ENCODE measurements at places on chromosomes 5 and 9. TPM values are rescaled to one million over a fixed set of nuclear protein-coding genes. Genes with fewer than 3 reads are reported as not detected.

DNA sequence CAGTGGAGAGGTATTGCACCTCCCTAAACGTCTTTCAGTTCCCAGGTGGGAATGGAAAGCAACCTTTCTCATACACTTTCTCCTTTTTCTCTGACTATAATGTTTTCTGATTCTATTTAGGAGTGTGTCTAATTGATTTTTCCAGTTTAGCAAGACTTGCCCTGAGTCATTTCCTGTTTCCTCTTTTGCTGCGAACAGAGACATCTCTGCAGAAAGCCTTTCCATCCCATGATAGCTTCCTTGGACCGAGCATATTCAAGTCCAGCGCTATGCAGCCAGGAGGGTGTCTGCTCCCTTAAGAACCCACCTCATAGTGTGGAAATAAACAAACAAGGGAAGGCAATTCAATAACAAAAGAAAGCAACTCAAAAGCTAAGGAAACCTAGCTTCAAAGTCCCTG lies 60.0 kb upstream of the CDH6 start:
- no peaks in the 10 kb centered on the region for H3K27me3 ChIP-seq
- no peak overlapping the region for H3K27ac ChIP-seq
- no peak overlapping the region for H3K4me3 ChIP-seq
- peaks cover 16% of the 10 kb centered on the region for H3K4me1 ChIP-seq
- H3K36me3 ChIP-seq, result no peaks in the 10 kb centered on the region

- DNase-seq, result peak; percentile 88
- no peaks in the 10 kb centered on the region for H3K27me3 ChIP-seq
- 0 out of 2 replicates have a peak, but pooled peaks cover 4% of the 10 kb centered on the region for H3K4me1 ChIP-seq
- no peak overlapping the region for H3K27ac ChIP-seq
- H3K4me3 ChIP-seq, result no peak overlapping the region
- no peaks in the 10 kb centered on the region for H3K36me3 ChIP-seq
These were observed 58.1 kb downstream of the RFX3 start for GRCh38 chr9:3467593-3468219.

GRCh38 chr9:17003576-17004240 lies 131.1 kb upstream of the CNTLN start:
- peak overlapping the region; percentile 66 for H3K4me3 ChIP-seq
- H3K27me3 ChIP-seq, result no peaks in the 10 kb centered on the region
- peaks cover 26% of the 10 kb centered on the region for H3K4me1 ChIP-seq
- peak; percentile 92 for DNase-seq
- peak overlapping the region; percentile 77 for H3K27ac ChIP-seq

GRCh38 chr5:142507531-142508372 lies 178.1 kb downstream of the FGF1 start:
- no peaks in the 10 kb centered on the region for H3K27me3 ChIP-seq
- no peak overlapping the region for H3K4me3 ChIP-seq
- H3K27ac ChIP-seq, result no peak overlapping the region
- peaks cover 18% of the 10 kb centered on the region for H3K4me1 ChIP-seq

DNA sequence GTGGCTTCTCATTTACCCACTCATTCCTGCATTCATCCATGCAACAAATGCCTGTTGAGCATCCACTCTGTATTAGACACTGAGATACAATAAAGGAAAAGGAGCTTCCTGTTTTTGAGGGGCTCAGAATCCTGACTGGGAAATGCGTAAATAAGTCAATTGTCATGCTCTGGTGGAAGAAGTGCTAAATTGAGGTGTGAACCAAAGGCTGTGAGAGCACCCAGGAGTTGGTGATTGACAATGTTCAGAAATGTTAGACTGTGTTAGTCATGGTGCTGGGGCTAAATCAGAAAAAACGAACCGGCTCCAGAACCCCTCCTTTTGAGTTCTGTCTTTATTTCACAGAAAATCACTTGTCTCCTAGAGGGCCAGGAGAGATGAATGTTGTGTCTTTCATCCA lies 558.6 kb upstream of the SGCD start:
- no peak overlapping the region for H3K27ac ChIP-seq
- no peaks in the 10 kb centered on the region for H3K27me3 ChIP-seq
- H3K4me3 ChIP-seq, result no peak overlapping the region
- no peak for DNase-seq
- no peaks in the 10 kb centered on the region for H3K4me1 ChIP-seq

GRCh38 chr9:70392850-70393249 lies 21.6 kb downstream of the KLF9 start:
- no peak for DNase-seq
- H3K27ac ChIP-seq, result no peak overlapping the region
- no peaks in the 10 kb centered on the region for H3K27me3 ChIP-seq
- no peaks in the 10 kb centered on the region for H3K36me3 ChIP-seq

DNA sequence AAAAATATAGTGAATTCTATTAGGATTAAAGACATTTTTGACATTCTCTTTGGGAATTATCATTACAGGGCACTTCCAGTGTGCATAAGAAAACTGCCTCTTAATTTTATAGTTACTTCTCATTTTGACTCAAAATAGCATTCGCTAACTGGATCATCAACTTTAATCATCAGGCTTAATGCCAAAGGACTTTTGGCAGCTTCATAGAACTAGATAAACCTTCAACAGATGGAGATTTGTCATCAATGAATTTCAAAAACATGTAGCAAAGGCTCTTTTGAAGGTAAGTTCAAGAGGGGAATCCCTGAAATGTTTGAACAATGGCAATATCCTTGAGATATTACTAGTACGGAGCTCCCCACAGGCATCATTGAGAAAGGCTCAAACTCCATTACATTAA lies 447.2 kb downstream of the PDE4D start:
- DNase-seq, result no peak
- no peak overlapping the region for H3K4me3 ChIP-seq
- H3K36me3 ChIP-seq, result no peaks in the 10 kb centered on the region
- no peak overlapping the region for H3K27ac ChIP-seq
- no peaks in the 10 kb centered on the region for H3K4me1 ChIP-seq

DNA sequence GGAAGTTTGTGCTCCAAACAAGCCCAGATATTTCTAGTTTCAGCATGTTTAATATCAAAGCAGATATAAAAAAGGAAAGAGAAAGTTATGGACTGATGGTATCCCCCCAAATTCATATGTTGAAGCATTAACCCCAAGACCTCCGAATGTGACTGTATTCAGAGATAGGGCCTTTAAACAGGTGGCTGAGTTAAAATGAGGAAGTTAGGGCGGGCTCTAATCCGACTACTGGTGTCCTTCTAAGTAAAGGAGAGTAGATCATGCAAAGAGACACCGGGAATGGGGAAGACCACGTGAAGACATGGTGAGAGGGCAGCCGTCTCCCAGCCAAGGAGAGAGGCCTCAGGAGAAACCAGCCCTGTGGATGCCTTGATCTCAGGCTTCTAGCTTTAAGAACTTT lies 324.1 kb upstream of the KIF2A start:
- H3K27ac ChIP-seq, result no peak overlapping the region
- DNase-seq, result no peak
- H3K4me1 ChIP-seq, result no peaks in the 10 kb centered on the region
- H3K4me3 ChIP-seq, result no peak overlapping the region
- no peaks in the 10 kb centered on the region for H3K36me3 ChIP-seq

DNA sequence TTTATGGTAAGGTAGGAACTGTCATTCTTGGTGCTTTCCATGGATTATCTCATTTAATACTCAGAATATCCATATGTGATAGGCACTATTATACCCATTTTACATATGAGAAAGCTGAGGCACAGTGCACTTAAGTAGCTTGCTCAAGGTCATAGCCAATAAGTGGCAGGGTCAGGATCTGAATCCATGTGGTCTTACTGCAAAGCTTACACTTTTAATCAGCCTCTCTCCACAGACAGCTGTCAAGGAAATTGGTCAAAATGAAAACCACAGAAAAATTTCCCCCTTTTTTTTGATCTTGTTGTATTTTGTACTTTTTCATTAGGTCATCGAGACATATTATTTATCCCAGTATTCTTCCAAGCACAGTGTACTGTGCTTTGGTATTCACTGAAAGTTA lies 78.5 kb downstream of the ERCC6L2 start:
- DNase-seq, result no peak
- no peak overlapping the region for H3K27ac ChIP-seq
- no peak overlapping the region for H3K4me3 ChIP-seq
- H3K27me3 ChIP-seq, result no peaks in the 10 kb centered on the region
- no peaks in the 10 kb centered on the region for H3K4me1 ChIP-seq

DNA sequence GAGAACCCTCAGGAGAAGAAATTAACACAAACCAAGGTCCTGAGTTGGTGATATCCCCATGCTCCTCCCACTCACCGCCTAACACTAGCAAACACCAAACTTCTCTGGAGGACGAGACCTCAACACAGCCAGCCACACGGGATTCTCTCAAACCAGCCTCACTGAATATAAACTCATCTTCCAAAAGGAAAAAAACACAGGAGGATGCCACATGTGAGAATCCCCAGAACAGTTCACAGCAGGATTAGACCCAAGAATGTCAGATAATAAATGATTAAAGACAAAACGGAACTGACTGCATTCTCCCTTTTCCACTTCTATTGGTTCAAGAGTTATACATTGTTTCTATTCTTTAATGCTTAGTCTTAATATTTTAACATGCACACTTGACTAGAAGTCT lies 89.2 kb downstream of the LPAR1 start:
- H3K4me1 ChIP-seq, result peaks cover 35% of the 10 kb centered on the region
- peak overlapping the region; percentile 66 for H3K27ac ChIP-seq
- no peak for DNase-seq
- H3K27me3 ChIP-seq, result no peaks in the 10 kb centered on the region

- H3K36me3 ChIP-seq, result no peaks in the 10 kb centered on the region
- H3K4me3 ChIP-seq, result no peak overlapping the region
- no peak for DNase-seq
- H3K4me1 ChIP-seq, result no peaks in the 10 kb centered on the region
- no peak overlapping the region for H3K27ac ChIP-seq
These were observed 88.9 kb downstream of the CYFIP2 start for GRCh38 chr5:157354800-157355199.

DNA sequence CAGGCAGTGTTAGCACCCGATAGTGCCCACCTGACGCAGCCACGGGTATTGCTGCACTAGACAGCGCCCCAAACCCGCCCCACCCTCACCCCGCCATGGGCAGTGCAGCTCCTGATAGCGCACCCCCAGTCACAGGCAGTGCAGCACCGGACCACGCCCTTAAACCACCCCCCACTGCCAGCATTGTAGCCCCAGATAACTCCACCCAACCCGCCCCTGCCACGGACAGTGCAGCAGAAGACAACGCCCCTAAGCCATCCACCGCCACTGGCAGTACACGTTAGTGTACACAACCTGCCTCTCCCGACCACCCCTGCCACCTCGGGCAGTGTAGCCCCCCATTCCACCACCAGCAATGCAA lies 825 bp upstream of the PCAT7 start:
- peaks cover 4% of the 10 kb centered on the region for H3K27me3 ChIP-seq
- H3K4me3 ChIP-seq, result no peak overlapping the region
- no peaks in the 10 kb centered on the region for H3K36me3 ChIP-seq

GRCh38 chr5:168879331-168879730 lies 300.2 kb upstream of the PANK3 start:
- H3K4me1 ChIP-seq, result 0 out of 2 replicates have a peak, but pooled peaks cover 7% of the 10 kb centered on the region
- no peaks in the 10 kb centered on the region for H3K36me3 ChIP-seq
- no peak for DNase-seq
- no peak overlapping the region for H3K27ac ChIP-seq
- H3K27me3 ChIP-seq, result no peaks in the 10 kb centered on the region

- no peaks in the 10 kb centered on the region for H3K4me1 ChIP-seq
- no peak overlapping the region for H3K4me3 ChIP-seq
- peaks cover 6% of the 10 kb centered on the region for H3K27me3 ChIP-seq
- no peaks in the 10 kb centered on the region for H3K36me3 ChIP-seq
- H3K27ac ChIP-seq, result no peak overlapping the region
- DNase-seq, result no peak
These were observed 516.5 kb downstream of the DNAH5 start for GRCh38 chr5:13427827-13428557.

DNA sequence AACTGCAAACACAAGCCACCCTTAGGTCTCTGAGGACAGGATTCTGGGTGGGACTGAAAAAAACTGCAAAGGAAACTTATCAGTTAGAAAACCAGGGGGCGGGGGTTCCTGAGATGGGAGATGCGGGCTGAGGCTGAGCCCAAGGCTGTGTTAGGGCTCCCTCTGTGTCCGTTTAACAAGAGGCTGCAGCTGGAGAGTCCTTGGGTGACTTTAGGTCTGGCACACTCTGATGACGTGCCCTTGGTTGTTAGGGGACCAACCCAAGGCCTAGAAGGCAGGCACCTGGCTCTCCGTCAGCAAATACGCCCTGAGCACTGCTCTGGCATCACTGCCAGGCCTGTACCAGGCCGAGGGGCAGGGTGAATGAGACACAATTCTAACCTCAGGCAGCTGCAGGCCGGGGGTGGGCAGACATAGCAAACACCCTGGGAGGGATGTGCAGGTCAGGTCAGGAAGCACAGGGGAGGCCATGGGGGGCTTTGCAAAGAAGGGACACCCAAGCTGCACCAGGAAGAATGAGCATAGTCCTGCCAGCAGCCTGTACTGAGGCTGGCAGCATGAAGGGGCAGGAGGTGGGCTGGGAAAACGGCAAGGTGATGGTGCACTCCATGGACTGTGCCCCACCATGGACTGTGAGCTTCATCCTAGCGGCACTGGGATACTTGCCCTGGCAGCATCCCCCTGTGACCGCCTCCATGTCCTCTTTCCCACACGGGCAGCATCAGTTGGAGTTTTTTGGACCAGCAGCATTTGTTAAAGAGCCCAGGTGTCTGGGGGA lies 137.9 kb downstream of the GABBR2 start:
- H3K27ac ChIP-seq, result no peak overlapping the region
- H3K4me3 ChIP-seq, result no peak overlapping the region
- no peaks in the 10 kb centered on the region for H3K36me3 ChIP-seq
- no peak for DNase-seq
- H3K27me3 ChIP-seq, result no peaks in the 10 kb centered on the region

The GNA14 gene
- not detected for total RNA-seq

The SPARC gene
- 5,563 TPM for total RNA-seq

The PCA3 gene
- not detected for total RNA-seq

The SLC36A2 gene
- total RNA-seq, result not detected

The TMEM174 gene
- not detected for total RNA-seq

The OSMR gene
- 70.8 TPM for total RNA-seq

The EIF4E1B gene
- total RNA-seq, result not detected

All from GM23248 (cell line).